ENCODE measurements at places on chromosomes 11 and 22.

DNA sequence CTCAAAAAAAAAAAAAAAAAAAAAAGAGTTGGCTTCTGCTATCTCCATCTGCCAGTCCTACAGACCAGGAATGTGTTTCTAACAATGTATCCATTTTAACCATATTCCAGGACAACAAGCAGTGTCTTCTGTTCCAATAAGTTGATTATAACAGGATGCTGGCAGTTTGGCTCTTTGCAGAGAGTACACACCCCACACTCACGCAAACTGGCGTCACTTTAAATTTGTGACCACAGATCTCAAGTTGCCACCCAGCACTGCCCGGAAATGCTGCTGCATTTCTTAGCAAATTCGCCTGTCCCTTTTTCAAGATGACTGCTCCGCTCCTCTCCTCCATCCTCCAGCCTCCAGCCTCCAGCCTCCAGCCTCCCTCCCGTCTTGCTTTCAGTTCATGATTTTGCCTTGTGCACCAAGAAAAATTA is 44.3 kb downstream of the SCGB1A1 start:
- DNase-seq, result no peak

DNA sequence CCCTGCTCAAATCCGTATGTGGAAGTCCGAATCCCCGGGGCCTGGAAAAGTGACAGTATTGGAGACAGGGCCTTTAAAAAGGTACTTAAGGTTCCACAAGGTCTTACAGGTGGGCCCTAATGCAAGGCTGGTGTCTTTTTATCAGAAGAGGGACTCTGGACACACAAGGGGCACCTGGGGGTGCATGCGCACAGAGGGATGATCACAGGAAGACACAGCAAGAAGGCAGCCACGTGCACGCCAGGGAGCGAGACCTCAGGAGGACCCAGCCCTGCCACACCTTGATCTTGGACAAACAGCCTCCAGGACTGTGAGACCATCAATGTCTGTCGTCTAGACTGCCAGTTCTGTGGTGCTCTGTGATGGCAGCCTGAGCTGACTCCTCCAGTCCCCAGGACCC is 96.5 kb downstream of the SHANK2 start:
- no peak for DNase-seq

DNA sequence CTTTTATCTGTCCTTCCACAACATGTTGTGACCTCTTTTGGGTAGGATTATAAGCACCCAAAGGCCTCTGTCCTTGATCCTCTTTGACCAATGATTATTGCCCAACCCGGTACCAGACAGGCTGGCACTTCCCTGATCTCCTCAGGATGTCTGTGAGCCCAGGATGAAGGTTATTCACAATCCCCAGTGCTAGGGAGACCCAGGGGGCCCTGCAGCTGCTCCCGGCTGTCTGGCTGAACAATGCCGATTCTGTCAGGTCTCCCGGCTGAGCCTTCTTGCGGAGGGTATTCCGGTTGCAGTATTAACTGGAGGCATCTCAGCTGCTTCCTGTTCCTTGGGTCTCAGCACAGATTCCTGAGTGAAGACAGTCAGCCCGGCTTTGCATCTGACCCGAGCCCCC is 71.2 kb upstream of the CDON start:
- DNase-seq, result no peak

DNA sequence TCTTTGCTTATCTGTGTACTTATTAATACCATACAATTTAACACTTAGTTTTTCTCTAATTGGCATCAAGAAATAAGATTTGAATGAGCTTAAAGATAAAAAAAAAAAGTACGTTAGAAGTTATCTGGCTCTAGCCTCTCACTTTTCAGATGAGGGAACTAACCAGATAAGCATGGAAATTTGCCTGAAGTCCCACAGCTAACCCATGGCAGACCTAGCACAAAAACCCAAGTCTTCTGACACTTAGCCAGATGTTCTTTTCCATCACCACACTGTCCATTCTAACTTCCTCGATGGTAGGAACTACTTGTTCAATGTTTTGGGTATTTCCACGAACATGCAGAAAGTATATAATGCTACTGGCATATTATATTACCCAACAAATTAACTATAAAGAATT is 7.4 kb upstream of the SOX6 start:
- DNase-seq, result no peak

DNA sequence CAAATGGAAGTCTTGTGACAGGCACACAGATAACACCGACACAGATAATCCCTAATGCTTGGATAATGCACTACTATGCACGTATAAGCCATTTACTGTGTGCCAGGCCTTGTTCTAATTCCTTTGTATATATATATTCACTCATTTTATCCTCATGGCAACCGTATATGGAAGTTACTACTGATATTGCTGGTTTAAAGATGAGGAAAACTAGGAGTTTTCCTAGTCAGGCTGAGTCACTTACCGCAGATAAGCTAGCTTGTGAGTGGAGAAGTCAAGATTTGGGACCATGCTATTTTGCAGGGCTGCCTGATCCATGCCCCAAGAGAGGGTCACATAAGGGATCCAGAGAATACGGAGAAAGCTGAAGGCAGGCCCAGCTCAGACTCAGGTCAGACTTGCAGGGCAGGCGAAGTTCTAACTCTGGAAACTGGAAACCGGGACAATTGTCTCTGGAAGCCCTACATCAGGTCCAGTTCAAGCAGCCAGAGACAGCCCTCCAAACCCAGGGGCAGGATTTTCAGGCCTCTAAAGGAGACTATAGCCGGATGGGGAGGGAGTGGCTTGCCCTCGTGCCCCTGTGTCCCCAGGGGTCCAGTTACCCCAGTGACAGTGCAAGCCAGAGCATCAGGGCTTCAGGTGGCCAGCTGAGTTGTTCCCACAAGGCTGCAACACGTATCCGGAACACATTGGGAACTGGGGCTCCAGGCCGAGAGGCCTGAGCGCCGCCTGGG is 534.8 kb downstream of the INSC start:
- no peak for DNase-seq

- no peak for DNase-seq
Measured at GRCh38 chr11:132716037-132716436, 816.3 kb downstream of the OPCML start.

DNA sequence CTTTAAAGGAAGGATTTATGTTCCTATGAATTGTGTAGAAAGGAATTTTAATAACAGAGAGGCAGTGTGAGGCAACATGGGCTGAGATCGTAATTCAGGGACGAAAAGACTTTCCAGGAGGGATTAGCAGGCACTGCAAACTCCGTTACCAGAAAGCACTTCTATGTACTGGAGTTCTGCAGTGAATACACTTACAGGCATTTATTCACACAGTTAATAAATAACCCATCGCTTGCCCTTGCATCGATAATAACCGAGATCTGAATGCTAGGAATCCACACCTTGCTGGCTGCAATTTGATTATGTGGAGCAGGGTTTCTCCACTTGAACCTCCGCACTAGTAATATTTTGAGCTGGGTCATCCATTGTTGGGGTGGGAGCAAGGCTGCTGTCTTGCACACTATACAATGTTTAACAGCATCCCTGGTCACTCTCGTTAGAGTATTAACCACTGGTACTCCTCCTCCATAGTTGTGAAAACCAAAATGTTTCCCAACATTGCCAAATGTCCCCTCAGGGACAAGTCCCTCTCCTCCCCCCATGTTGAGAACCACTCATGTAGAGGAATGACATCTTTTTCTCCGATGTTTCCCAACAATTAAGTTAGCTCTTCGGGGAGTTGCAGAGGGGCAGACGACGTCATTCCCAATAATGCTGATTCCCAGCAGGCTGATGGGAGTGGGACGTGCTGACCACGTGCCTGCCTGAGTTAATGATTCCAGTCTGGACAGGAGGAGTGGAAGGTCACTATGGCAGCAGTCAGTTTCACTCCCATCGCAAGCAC is 99.5 kb downstream of the SNX19 start:
- DNase-seq, result no peak

- DNase-seq, result no peak
Measured at GRCh38 chr11:57514538-57515331, 767 bp downstream of the SLC43A1 start.

GRCh38 chr11:64407221-64407620 is 48.3 kb downstream of the RPS6KA4 start:
- DNase-seq, result no peak

DNA sequence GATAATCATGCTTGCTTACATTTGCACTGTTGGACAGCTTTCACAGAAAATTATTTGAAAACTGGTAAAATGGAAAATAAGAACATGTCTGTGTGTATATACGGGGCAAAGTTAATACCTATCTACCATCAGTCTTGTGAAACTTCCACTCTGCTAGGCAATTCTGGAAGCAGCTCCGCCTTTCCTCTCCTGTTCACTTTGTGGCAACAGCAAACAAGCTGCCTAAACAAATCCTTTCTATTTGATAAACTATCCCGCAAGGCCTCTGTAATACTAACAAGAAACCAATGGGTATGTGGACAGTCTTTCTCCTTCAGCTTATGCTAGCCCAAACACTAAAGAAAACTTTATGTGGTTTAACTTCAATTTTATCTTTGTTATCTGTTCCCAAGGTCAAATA is 39.2 kb upstream of the RAPSN start:
- DNase-seq, result no peak

- no peak for DNase-seq
Measured at GRCh38 chr11:117836077-117836960, 11.8 kb upstream of the FXYD2 start.

DNA sequence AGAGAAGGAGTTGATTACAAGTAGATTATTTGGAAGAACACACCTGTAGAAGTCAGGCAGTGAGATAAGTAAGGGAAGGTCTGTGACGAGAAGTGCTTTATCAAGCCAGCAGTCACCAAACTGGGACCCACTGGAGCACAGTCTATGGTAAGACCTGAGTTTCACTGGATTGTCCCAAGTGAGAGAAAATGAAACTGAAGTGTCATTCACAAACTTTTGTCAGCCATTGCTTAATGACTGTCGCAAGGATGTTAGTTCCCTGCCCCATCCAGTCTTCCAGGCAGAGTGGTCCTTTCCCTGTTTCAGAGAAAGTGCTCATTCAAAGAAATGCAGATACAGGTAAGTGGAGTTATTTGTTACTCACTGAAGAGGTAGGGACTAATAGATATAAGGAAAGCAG is 728.0 kb upstream of the TENM4 start:
- no peak for DNase-seq

DNA sequence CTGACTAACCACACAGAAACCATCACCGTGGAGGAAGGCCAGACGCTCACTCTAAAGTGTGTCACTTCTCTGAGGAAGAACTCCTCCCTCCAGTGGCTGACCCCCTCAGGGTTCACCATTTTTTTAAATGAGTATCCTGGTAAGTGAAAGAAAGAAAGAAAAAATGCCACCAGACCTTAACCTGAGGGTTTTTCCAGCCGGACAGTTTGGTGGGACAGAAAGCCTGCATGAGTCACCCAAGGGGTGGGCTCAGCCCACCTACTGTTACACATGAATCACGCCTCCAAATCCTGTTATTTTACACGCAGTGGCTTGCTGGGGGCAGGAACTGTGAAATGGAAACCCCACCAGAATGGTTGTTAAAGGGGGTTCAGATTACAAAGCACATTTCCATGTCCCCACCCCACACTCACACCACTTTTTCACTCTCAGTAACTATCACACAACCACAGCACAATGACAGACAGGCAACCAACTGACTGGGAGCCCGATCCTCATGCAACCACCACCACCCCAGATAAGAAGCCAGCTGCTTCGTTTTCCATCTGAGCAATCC is 11.9 kb downstream of the CRTAM start:
- no peak for DNase-seq

DNA sequence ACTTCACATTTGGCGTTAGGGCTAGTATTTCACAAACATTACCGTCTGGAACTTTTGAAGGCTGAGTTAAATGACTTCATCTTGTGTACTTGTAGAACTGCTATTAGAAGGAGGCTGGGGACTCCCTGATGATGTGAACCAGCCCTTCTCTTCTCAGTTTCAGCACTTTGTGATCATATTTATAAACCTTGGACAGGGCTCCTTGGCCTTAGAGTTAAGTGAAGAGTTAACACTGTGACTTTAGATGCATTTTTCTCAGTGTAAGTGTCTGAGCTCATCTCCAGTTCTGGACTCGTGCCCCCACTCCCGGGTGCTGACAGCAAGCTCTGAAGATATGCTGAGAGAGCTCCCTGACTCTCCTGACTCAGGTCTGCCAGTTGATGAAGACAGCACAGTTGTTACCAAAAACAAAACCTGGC is 8.4 kb downstream of the MIAT start:
- DNase-seq, result no peak

DNA sequence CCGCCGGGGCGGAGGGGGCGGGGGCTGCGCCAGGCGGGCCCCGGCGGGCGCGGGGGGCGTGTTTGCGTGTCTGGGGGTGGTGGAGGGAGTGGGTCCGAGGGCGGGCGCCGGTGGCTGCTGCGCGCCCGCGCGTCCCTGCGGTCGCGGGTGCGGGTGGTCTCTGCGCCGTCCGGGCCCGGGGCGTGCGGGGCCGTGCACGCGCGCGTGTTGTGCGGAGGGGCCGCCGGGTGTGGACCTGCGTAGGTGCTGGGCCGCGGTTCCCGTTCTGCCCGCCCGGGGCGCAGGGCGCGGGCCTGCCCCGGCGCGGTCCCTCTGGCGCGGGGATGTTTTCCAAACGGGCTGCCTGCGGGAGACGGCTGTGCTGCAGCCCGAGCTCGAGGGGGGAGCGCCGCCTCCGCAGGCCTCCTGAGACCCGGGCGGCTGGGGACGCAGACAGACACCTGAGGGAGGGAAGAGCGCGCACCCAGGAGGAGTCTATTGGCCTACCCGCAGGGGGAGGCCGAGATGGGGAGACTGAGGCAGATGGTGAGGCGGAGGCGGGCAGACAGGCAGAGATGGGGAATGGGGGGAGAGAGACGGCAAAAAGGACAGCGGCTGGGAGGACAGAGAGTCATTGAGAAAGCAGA is 442 bp downstream of the PELI3 start:
- no peak for DNase-seq

DNA sequence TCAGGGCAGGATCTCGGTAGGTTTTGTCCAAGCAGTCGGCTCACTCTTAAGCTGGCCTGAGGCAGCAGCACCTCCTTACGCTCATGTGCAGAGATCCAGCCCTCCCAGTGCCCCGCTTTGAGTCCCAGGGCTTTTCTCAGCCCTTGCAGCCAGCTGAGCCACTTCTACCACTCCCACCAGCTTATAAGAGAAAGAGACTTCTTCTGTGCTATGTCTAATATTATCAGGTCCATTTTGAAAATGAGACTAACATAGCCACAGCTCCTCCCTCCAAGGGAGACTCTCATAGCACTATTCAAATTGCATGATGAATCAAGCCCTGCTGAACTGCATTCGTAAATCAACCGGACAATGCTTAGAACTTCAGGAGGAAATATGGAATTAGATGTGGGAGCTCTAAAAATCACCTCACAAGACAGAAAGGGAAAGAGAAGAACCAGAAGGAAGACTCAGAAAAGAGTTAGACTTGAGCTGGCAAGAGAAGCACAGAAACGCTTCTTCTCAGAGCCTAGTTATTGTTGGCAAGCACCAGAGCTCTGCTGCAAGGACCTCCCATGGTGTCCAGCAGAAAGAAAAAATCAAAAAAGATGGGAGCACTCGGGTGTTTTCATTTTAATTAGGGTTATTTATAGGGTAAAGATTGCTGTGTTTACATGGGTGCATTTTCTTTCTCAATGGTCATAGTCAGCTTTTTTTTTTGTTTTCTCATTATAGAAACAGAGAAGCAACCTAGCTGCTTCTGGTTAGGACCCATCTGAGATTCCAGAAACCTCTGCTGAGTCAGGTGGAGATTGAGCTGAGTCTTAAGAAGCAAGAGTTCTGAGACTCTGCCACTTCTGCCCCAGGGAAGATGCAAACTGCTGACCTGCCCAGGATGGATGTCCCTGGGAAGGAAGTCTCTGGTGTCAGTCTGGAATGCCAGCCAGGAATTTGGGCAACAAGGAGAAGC is 181.4 kb downstream of the ETS1 start:
- no peak for DNase-seq

- DNase-seq, result no peak
Measured at GRCh38 chr11:117412653-117413275, 85.1 kb downstream of the CEP164 start.
